ENCODE measurements at places on chromosomes 6 and 20.

DNA sequence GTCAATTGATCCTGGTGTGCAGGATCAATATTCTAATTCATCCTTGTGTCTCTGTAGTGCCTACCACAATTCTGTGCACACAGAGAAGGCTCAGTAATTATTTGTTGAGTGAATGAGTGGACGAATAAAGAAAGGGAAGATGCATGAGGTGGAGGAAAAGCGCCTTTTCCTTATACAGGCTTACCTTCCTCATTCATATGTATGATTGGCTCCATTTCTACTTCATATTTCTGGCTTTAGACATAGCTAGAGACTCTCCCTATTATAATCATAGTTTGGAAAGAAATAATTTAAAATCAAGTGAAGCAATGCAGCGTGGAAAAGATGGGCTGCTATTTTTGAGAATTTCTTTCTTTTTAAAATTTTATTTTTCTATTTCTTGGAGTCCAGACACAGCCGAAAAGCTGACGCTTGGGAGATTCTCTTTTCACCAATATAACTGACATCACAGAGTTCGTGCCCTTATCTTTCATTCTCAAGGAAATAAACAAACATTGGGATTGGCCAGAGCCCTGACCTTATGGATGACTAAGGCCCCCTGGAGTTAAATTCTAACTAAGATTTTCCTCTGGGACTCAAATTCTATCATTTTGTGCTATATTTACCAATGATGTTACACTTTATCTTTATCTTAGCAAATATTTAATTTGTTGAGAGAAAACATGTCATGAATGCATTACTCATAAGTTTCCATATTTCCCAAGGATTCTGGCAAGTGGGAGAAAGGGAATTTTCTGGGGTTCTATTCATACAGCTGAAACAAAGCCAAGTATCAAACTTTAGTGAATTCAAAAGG is 48.1 kb downstream of the PRL start:
- no peak for DNase-seq

GRCh38 chr20:37390503-37390890 is 44.6 kb downstream of the SRC start:
- no peak for DNase-seq

- no peak for DNase-seq
Measured at GRCh38 chr6:152087701-152088100, 280.2 kb downstream of the ESR1 start.

- DNase-seq, result no peak
Measured at GRCh38 chr6:15827496-15828255, 164.8 kb upstream of the DTNBP1 start.

DNA sequence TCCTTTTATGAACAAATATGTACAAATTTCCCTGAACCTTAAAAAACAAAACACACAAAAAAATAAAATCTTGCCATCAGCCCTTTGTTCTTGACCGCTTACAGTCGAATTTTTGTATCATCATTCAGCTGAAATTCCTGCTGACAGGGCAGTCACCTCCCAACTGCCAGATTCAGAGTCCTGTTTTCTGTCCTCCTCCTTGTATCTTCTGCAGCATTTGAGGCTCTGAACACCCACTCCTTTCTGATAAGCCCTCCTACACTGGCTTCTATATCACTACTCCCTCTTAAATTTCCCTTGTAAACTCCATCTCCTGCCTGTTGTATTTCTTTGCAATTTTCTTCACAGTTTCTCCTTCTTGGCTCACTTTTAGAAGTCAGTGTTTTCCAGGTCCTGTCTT is 77.8 kb upstream of the CCN6 start:
- no peak for DNase-seq

Measured in stimulated activated CD4-positive, alpha-beta T cell treated with anti-CD3 and anti-CD28 coated beads, TNF-alpha, amount 100 ng/mL, for 1 hour (primary cell).